K562 (cell line): ENCODE measurements at places on chromosomes 11 and 22. TPM values are rescaled to one million over a fixed set of nuclear protein-coding genes. Genes with fewer than 3 reads are reported as not detected.

DNA sequence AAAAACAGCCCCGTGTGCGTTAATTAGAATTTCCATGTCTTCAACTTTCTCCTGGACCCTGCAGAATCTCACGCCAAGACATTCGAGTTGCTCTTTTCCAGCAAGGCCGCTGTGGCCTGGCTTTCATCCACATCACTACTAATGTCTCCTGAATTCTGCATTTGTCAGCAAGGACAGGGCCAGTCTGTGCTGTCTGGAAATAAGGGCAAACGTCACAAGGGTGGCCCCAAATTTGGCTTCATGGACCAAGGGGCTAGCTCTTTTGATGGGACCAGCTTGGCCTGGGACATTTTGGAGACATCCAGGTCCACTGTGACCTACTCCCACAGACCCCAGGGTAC, 33.4 kb downstream of the KCNQ1OT1 start:
- no peak for DNase-seq

DNA sequence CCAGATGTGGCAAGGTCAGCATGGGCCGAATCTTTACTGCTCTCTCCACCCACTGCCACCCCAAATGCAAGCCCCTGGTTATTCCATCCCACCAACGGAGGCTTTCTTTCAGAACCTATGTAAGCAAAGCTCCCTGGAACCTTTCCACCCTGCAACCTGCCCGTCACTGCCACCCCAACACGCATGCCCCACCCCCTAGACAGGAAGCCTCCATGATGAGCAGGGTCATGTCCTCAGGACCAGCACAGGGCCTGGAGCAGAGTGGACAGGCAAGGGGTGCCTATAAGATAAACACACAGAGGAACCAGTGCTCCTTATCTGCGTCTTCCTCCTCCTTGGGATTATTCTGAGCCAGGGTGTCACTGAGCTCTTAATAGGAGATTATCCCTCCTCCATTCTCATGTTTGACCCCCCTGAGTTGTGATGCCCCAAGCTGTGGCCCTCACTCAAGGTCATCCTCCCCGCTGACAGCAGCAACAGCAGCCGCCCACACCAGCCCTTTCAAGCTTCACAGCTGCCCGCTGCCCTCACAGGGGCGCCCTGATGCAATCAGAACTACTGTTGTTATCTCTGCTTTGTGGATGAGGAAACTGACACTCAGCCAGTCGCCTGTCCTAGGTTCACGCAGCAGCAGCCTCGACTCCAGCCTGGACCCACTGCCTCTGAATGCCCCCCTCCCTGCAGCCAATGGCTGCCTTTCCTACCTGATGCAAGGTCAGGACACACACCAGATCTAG, 647.3 kb downstream of the TBC1D22A start:
- no peak for DNase-seq

- no peak for DNase-seq
Observed at GRCh38 chr22:24981066-24981465, 28.6 kb downstream of the KIAA1671 start.

GRCh38 chr11:122634501-122634900, 21.0 kb upstream of the UBASH3B start:
- DNase-seq: no peak

- no peak for DNase-seq
Observed at GRCh38 chr11:10526974-10527918, 13.7 kb downstream of the RNF141 start.

DNA sequence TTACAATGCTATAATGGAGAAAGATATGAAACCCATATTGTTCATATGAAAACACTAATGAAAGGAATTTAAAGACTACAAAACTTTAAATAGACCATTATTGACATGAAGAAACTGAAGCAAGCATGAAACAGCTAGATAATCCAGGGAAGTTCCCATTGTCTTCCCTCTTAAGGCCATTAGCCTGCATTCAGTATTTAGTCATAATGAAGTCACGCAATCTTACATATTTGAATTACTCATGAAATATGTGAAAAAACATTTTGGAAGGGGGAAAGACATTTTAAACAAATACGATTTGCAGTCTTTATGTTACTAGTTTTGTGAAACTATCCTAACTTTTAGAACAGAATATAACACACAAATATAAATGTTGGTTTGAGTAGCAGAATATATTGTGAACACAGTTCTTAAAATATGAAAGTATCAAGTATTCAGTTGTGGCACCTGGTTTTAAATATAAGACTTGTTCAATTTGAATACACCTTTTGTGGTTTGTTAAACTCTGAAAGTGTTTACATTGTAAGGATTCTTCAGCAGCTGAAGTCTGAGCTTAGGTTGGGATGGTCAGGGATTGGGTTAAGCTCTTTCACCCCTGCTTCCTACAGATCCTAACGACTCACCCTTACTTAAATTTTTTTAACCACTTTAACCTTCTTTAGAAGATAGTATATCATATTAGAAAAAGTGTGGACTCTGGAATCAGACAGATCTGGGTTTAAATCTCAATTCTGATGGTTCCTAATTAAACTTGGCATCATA, 500.3 kb upstream of the TENM4 start:
- DNase-seq: no peak

GRCh38 chr22:46762238-46763050, at the start of gene TBC1D22A:
TBC1D22A (plus strand) TSS chr22:46762650; CDS start chr22:46762787, 137 bp downstream.
- peak; percentile 86 for DNase-seq

GRCh38 chr11:1756791-1757771, 6.6 kb downstream of the CTSD start:
- DNase-seq: no peak

DNA sequence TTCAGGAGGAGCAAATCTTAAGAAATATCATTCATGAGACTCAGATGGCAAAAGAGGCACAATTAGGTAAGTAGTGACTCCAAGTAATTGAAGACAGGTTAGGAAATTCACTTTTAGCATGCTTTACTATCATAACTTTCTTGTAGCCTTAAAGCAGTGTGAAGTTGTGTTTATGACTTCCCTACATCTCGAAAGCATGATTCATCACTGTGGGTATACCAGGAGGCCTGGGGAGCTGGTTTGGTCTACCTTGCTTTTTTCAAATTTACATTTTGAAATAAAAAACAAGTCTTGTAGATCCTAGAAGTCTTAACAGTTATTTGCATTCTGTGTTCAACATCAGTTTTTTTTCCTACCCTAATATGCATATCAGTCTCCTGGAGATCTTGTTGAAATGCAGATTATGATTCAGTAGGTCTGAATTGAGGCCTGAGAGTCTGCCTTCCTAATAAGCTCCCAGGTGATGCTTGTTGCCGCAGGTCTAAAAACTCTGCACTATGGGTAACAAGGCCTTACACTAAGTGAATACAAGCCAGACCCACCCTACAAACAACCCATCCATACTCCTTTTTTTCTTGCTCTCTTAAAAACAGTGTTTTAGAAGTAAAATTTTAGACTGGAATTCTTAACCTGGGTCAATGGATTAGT, 41.4 kb downstream of the TTC17 start:
- no peak for DNase-seq

DNA sequence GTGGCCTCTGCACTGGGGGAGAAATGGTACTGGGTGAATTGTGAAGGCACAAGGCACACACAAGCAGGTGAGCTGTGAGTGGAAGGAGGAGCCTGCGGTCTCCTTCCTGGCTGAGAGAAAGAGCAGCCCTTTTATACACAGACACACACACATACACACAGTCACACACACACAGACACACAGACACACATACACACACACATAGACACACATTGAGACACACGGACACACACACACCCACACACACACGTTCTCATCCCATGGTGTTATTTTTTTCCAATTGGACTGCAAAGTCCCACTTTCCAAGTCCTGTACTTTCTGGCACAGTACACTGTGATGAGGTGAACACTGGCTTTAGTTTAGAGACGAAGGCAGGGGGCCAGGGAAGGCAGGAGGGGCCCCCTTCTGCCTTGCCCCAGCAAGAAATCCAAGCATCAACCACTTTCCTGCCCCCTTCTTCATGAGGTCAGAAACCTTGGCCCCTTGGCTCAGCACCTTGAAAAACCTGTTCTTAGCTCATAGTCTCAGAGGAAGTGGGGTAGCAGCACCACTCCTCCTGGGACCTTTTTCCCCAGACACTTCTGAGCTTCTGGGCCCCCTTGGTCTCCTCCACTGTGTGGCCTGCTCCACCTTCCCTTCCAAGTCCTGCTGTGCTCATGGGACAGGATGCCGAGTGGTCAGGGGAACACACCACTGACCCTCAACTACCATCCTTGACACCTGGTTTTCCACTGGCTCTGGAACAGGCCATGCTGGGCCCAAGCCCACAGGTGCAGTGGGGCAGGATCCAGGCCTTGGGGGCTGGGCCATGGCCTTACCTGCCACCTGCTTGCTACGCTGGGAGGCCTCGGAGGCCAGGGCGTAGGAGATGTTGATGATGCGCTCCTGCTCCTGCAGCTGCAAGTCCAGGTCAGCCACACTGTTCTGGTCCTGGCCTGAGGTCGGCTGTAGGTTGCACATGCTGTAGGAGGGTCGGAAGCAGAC, 43.8 kb downstream of the C11orf58 start:
- DNase-seq: no peak

The PRR33 gene
- not detected in 2 replicates for total RNA-seq

DNA sequence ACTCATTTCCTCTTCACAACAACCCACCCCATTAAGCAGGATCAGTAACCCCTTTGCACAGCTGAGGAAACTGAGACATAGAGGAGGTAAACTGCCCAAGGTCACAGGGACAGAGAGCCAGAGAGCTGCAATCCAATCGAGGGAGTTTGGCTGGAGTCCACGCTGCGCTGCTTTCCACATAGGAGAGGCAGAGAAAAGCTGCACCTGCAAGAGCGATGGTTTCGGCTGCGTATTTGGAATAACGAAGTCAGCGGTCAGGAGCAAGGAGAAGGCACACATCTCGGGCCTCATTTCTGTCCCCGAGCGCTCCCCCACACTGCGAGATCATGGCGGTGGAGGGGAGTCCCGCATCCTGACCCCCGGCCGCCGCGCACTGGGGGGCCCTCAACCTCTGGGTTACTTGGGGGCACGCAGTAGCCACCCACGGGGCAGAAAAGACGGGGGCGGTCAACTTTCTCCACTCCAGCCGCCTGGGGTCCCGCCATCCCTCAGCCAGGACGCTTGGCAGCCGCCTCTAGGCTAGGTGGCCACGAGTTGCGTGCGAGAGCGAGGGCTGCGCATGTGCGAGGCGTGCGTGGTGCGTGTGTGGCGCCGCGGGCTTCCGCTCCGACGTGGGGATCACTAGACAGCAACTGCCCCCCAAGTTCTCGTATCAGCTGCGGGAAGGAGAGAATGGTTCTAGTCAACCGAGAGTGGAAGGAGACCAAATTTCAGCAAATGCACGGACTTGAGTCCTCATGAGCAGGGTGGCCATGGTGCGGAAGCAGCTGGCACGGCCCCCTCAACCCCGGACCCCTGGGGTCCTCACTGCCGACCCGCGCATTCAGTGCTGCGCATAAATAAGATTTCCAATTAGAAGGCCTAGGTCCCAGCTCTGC, 42.3 kb upstream of the CLDN5 start:
- peak; percentile 49 for DNase-seq

The FDXACB1 gene
- 4.3 and 4.7 TPM in 2 replicates for total RNA-seq

The RTL10 gene
- total RNA-seq: 75.4 and 75.5 TPM in 2 replicates

The CSRP3 gene
- total RNA-seq: not detected in 2 replicates

The NNMT gene
- total RNA-seq: 11.2 and 11.7 TPM in 2 replicates

- peak; percentile 83 for DNase-seq
Observed at GRCh38 chr22:23767673-23768548, at the start of gene CHCHD10. CHCHD10 (minus strand) TSS chr22:23767972; CDS start chr22:23767874, 98 bp downstream.

The DEPDC5 gene
- total RNA-seq: 11.4 and 17.0 TPM in 2 replicates

- peak; percentile 68 for DNase-seq
Observed at GRCh38 chr22:32411829-32412592, at the start of gene RTCB. RTCB (minus strand) TSS chr22:32412247; CDS start chr22:32412156, 91 bp downstream.

The PRR5 gene
- total RNA-seq: 21.0 and 26.2 TPM in 2 replicates

DNA sequence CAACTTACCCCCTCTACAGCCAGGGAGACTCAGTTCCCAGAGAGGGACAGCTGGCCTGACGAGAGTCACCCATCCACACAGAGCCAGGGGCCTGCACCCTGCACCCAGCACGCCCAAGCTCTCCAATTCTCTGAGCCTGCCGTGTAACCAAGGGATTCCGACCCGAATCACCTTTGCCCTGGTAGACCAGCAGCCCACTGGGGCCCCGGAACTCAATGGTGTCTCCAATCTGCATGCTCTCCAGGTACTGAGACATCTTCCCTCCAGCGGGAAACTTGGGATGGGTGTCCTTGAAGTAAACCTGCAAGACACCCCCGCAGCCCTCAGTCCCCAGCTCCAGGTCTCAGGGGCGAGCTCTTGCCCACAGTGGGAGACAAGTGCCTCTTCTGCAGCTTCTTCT, 12.4 kb downstream of the ATP5MGL start:
- DNase-seq: no peak

DNA sequence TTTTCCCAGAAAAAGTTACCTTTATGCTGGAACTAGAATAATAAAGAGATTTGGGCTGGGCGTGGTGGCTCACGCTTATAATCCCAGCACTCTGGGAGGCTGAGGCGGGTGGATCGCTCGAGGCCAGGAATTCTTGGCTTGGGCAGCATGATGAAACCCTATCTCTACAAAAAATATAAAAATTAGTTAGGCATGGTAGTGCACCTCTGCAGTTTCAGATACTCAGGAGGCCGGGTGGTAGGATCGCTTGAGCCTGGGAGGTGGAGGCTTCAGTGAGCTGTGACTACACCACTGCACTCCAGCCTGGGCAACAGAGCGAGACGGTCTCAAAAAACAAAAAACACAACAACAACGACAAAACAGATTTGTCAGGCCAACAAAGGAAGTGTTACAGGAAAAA, 119.3 kb upstream of the OR9Q1 start:
- DNase-seq: no peak

DNA sequence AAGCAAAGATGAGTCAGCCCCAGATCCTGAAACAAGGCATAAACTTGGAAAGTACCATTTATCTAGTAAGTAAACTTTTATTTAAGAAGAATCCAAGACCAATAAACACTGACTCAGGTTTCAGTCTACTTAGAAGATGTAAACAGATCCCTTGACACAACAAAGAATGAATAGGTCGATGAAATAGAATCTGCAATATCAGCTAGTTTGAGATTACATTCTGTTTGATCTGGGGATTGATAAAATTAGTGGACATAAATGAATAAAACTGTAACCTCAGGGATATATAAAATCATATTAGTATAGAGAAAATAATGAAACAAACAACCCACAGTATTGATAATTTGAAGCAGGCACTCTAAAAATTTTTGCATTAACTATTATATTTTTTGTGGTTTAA, 708.9 kb downstream of the FAM181B start:
- no peak for DNase-seq

The POU2AF1 gene
- 0.09 and 0.16 TPM in 2 replicates for total RNA-seq

DNA sequence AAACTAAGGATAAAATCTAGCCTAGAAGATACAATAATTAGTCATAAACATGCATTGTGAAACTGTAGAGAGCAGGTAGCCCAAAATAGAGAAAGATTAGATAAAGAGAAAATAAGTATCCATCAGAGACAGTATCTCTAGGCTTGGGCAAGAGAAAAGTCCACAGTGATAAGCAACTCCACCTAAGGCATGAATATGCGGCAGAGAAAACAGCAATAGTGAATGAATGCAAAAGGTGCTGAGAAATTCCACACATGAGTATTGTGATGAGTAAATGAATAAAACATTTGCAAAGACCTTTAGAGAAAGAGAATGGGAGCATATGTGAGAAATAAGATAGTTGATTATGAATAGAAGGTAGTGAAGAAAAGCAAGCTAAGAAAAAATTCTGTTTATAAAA, 8.7 kb downstream of the MS4A2 start:
- DNase-seq: no peak
